Effector memory CD4-positive, alpha-beta T cell (primary cell): ENCODE measurements at places on chromosomes 4 and X.
A peak's percentile ranks its signal among the peaks of the same experiment; 100 is the strongest.

DNA sequence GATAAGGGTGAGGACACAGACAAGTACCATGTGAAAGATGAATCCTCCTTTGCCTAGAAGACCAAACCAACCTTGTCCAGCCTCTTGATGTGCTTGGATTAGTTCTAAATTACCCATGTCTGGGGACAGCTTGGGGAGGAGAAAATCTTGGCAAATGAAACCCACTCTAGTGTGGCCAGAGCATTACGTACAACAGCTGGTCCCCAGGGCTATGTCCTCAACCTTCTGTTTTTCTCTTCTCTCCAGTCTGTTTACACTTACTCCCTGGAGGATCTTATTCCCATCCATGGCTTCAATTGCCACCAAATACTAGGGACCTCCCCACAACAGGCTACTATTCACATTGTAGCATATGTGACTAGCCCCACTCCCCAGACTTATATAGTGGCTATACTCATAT, 384.5 kb downstream of the OPHN1 start:
- no peak for DNase-seq

DNA sequence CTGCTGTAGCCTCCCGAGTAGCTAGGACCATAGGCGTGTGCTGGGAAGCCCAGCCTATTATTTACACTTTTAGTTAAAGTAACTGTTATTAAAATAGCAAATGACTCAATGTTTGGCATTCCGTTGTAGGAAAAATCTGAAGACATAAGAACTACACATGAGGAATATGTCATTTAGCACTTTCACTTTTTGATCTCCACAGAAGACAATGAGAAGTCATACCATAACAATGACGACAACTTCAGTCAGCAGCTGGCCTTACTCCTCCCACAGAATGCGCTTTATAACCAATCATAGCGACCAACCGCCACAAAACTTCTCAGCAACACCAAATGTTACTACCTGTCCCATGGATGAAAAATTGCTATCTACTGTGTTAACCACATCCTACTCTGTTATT, 6.7 kb downstream of the GPR34 start:
- peak; percentile 2 for DNase-seq

DNA sequence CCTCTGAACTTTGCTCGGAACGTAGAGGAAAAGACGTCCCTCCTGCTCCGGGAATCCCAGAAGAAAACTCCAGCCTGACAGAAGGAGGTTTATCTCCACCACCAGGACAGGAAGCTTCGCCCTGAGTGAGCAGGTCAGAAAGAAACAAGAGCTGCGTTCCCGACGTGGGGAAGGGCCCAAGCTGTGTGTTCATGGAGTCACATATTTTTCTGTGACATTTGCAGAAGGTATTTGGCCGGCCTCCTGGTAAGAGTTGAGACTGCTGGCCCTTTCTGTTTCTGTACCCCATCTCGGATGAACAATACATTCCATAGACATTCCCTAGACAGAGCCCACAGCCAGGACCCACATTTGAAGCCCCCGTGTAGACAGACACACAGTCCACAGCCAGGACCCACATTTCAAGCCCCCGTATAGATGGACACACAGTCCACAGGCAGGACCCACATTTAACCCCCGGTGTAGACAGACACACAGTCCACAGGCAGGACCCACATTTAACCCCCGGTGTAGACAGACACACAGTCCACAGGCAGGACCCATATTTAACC, 230.8 kb downstream of the SHOX start:
- DNase-seq: no peak

- no peak for DNase-seq
Observed at GRCh38 chr4:73037057-73037456, 32.5 kb downstream of the COX18 start.

GRCh38 chr4:155930330-155930729, 23.3 kb downstream of the CTSO start:
- no peak for DNase-seq

DNA sequence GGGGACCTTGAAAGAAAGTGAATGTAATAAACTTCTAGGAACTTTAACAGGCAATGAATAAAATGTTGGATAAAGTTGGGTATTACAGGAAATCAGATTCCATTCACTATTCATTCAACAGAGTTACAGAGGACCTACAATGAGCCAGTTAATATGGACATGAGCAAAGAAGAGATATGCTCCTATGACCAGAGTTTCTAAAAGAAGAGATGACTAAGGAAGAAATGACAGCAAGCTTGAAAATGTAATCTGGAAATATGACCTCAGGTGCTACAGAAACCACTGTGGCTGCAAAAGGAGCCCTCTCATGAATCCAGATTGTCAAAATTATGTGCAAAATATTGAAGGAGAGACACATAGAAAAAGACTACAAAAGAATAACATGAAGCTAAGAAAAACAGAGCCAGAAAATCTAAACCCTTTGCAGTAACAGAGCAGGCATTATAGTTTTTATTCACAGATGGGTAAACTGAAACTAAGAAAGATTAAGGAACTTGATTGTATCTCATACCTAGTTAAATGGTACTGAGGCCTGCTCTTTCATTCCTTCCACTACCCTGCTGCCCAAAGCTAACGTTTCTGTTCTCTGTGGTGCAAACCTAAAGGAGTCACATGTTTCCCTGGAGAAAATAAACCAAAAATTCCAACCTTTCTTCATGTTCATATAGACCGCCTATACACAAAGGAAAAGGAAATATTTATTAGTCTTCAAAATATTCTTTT, 378.3 kb downstream of the GBA3 start:
- no peak for DNase-seq

DNA sequence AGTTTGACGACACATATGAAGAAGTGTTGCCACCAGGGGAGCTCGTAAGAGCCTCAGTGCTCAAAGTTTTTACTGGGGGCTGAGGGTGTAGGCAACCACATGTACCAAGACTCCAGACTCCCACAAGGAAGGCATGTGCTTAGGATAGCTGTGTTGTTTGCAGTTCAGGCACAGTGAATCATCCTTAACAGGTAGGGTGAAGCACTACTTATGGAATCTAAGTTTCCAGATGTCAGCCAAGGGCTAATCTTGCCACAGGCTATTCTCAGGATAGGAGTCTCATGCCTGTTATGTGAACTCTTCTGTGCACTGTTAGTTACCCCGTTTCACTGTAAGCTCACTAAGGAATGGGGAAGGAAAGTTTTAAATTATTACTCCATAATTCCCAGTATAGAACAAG, 202.6 kb downstream of the TMA16 start:
- no peak for DNase-seq

GRCh38 chr4:8181119-8181518, 18.0 kb upstream of the SH3TC1 start:
- DNase-seq: no peak

DNA sequence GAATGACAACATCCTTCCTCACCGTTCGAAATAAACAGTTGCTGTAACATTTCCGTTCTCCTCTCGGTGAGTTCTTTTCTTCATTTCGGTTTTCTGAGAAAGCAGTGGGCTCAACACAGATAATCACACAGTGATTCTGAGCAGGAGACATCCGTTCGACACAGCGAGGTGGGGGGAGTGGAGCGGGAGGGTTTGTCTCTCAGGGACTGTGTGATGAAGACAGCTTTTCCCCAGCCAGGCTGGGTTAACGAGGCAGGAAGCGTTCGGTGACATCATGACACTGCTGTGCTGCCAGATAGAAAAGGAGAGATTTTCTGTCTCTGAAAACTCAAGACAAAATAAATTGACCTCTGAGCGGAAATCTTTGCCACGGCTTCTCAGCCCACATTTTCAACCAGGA, 119.3 kb downstream of the CRLF2 start:
- DNase-seq: no peak

DNA sequence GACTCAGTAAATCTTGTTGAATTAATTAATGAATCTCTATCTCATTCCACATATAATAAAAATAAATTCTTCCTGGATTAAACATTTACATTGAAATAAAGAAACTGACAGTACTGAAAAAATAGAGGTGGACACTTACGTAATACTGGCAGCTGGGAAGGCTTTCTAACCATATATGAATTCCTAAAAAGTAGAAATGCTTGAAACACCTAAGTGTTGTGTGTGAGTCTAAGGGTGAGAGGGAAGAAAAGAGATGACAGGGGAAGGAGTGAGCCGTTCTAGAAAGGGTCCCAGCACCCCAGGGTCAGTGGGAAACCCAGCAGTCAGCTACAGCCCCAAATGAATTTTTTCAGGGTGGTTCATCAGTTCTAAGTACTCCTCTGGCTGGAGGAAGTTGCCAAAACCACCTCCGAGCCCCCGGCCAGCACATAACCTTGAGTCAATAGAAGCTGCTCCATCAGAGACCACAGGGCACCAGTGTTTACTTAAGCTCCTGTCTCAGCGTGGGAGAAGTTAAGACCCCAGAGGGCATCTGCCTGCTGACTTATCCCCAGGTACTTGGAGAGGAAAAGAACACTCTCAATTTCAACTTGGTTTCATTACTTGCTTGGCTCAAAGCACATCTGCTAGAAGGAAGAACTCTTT, 18.3 kb downstream of the GAB3 start:
- no peak for DNase-seq

DNA sequence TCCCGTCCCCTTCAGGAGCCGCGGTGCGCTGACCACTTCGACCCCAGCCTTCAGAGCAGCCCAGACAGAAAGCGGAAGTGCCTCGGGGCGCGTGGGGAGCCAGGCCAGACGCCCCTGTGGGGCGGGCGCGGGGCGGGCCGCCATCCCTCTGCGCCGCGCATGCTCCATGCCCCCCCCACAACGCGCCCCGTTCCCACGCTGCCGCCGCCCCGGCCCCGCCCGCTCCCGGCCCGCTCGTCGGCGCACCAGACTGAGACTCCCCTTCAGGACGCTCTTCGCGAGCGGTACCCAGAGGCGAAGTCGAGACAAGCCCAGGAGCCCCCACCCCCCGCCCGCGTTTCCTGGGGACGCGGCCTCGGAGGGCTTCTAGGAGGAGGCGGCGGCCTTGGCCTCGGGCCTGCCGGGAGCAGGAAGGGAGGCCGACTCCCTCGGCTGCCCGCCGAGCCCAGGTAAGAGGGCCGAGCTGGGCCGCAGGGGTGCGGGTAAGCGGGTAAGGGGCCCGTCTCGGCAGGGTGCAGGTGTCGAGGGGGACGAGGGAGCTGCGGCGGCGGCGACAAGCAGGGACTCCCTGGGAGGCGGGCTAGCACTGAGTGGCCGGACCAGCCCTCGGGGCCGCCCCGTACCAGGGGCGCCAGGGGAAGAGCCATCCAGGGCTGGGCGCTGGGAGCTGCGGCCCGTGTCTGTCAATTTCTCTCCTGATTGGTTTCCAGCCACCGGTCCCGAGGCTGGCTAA, at the start of gene ZFP92:
TSS of gene ZFP92 (plus strand) at position 218 of the 733 bp plus-strand sequence. CDS start 6,851 bp downstream, outside the sequence.
- DNase-seq: no peak

DNA sequence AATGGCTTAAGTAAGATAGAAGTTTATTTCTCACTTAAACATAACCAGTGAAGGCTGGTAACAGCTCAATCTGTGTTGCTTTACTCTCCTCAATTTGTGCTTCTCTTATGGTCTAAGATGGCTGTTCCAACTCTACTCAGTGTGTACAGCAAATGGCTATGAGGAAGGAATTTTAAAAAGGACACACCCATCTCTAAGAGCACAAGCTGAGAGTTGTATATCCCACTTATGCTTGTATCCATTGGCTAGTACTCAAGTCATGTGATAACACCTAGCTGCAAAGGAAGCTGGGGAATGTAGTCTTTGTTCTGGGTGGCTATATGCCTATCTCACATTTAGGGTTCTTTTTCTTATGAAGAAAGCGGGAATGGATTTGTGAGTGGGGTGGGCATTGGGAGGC, 63.3 kb downstream of the GPAT3 start:
- DNase-seq: no peak

DNA sequence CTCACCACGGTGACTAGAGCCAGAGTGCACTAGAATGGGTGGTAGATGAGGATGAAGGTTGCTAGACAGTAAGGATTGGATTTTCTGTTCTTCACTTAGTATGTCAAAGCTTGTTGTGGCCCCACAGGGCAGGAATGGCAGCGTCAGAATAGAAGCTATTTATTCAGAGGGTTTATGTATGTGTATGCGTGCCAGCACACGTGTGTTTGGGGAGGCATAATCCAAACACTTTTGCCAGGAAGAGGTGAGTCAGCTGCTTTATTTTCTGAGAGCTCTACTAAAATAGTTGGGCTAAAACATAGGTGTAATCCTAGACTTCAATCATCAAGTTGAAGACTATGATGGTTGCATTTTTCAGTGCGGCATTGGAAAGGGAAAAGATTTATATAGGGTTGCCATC, 1.2 kb upstream of the MAGEE2 start:
- DNase-seq: no peak

GRCh38 chrX:98506907-98507306, 1623.2 kb downstream of the RPA4 start:
- no peak for DNase-seq

DNA sequence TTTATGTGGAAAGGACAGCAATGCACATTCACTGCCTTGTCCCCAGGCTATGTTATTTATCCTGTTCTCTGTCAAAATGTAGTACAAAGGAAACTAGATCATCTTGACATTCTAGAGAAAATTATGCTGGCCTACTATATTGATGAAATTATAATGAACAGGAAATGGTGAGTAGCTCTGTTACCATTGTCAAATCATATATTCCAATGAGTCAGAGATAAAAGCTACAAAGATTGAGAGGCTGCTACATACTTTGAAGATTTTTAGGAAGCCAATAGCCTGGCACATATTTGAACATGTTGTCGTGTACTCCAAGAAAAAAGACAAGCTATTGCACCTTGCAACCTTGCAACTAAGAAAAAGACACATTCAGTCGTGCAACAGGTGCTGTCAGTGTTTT, 52.7 kb upstream of the TET2 start:
- DNase-seq: no peak

- no peak for DNase-seq
Observed at GRCh38 chr4:27861381-27861787, 1000.7 kb downstream of the STIM2 start.

DNA sequence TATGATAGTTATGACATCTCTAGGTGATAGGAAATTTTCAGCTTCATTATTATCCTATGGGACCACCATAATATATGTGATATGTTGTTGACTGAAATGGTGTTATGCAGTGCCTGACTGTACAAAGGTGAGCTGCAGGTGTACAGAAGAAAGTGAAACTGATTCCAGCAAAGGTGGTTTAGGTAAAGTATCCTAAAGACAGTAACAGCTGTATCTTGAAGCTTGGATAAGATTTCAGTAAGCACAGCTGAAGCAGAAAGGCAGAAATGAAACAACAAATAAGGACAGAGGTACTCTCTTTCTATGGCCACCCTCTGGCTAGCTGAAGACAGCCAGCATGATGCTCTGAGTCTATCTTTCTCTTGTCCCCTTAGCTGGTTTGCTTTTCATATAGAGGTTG, 30.0 kb upstream of the PGK1 start:
- DNase-seq: no peak

DNA sequence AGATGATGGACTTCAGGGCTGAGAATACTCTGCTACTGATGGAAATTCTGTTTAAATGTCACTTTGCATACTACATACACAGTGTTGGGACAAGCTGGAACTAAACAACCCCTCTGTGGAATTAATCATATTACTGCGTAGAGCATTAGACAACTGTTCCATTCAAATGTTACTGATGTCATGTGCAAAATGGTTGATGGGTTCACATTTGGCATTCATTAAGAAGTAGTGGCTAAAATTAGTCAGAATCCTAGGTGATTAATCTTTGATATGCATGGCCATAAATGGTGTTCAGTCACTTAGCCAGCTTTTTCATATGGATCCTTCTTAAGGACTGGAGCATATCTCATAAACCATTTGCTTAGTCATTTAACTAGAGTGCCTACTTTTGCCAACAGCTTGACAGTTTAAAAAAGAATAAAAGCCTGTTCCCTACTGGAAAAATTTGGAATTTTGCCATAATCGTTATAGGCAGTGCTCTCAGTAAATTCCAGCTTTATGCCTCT, 105.2 kb downstream of the RNF150 start:
- DNase-seq: no peak

- DNase-seq: no peak
Observed at GRCh38 chrX:81208916-81209315, 7.0 kb downstream of the SH3BGRL start.

GRCh38 chrX:2690856-2691542, at the start of gene CD99:
Gene CD99 (plus strand): TSS chrX:2691295. CDS start chrX:2691361, 66 bp downstream.
- DNase-seq: peak; percentile 89
